AG08395 (cell line): ENCODE measurements at places on chromosomes 7 and 10.
A peak's percentile ranks its signal among the peaks of the same experiment; 100 is the strongest.

- DNase-seq: peak; percentile 32
Measured at GRCh38 chr7:19560111-19560883, 148.5 kb downstream of the POLR1F start.

DNA sequence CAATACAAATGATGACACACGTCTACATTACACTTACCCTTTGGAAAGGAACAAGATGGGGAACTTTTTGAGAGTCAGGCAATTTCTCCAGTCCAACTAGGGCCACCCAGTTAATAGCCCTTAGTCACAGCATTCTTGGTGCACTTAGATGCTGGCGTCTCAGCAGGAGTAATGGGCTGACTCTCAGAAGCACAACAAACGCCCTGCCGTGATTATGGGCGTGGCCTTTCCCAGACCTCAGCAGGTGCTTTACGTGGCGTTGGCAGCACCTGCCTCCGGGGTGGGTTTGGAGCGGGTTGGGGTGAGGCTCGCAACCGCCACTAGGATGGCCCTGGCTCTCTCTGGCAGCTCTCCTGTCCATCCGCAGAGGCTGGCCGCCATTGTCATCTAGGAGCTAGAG is 147.6 kb upstream of the SHH start:
- no peak for DNase-seq

- DNase-seq: no peak
Measured at GRCh38 chr10:10394933-10395658, 622.6 kb upstream of the CELF2 start.

GRCh38 chr10:19825700-19826099 is 9.5 kb downstream of the PLXDC2 start:
- DNase-seq: no peak

DNA sequence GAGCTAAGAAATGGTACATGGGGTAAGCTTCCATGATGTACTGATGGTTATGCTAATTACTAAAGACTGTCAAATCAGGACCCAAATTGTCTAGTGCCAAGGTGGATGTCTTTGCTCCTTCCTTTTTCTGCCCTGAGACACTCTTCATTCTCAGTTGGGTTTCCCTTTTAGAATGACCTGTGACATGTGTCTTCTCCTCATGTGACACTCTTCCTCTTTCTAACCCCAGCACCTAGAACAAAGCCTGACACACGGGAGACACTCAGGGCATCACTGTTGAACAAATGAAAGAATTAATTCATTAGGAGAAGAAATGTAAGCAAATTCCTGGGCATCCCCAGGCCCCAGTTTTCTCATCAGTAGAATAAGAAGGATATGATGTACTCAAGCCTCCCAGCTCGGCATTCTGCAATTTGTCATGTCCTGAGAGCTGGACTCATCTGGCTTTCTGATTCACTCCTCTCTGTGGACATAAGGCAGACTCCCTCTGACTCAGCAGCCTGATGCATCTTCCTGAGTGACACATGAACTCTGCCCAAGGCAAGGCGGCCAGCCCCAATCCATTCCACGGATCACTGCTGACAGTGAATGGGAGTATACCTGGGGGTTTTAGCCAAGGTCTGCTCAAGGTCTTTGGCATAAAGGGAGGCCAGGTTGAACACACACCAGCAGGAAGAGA is 473.8 kb downstream of the KCNMA1 start:
- peak; percentile 89 for DNase-seq

DNA sequence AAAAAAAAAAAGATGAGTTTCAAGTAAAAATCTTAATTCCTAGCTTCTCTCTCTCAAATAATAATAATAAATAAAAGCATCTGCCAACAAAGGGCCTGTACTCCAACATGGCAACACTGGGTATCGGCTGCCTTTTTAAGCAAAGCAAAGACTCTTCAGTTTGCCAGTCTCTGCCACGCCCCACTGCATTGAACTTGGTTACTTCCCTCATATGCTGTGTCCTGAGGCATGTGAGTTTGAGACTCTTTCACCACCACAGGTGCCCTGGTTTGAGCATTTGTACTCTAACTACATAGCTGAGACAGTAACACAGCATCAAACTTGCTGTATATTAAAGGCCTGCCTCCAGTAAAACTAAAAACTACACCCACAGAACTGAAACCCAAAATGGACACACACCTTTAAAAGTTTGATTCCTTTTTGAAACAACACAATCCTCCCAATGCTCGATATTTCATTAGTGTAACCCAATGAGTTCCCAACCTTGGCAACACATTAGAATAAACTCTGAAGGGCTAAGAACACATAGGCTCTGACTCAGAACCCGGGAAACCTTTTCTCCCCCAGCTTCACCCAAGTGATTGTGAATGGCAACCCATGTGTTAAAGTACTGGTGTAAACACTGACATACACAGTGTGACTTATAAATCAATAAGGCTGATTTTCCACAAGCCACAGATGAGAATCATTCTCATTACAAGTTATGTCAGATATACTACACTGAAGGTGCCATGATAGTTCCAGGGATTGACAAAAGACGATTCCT is 12.0 kb downstream of the JAZF1 start:
- DNase-seq: no peak
